HS-27A (cell line): ENCODE measurements at places on chromosomes 12 and 14.

DNA sequence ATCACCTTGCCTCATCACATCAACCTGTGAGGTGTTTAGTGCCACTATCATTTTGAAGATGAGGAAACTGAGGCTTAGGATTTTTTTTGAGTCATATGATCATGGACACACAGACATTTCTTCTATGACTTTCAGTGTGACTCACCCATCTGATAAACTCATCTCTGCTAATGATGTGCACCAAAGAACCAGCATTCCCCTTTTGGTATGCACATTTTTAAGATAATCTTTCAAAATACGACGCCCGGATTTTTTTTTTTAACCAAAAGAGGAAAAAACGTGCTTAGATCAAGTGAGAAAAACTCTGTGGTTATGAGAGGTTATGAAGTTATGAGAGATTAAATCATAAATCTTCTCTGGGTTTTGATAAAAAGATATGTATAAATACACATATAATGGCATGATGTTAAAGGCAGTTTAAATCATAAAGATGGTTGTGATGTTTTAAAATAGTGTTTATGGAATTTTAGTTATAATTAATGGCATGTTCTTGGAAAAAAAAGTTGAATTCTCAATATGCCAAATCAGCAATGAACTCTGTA is 948.1 kb downstream of the TMTC2 start:
- no peak for DNase-seq

DNA sequence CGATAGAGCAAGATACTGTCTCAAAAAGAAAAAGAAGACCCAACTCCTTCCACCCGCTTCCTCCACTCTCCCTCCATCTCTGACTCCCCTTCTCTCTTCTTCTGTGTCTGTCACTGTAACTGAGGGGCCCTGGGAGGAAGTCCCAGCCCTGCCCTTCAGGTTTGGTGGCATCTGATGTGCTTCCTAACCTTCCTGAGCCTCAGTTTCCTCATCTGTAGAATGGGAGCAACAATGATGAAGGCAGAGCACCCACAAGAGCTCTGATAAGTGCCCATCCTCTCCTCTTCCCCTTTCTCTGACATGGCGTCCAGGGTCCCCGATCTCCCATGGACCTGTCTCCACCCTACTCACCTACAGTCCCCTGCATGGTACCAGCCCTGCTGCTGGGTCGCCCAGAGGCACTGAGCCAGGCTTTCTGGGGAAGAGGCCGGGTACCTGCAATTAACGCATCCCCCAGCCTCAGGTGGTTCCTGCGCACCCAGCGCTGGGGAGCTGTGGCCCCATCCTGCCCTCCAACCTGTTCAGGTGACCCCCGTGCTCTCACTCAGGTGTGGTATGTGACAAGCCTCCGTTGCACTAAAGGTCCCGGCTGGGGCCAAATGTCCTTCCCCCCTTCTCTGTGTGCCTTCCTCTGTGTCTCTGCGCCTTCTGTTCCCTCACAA is 13.2 kb downstream of the FOXN4 start:
- DNase-seq: no peak

DNA sequence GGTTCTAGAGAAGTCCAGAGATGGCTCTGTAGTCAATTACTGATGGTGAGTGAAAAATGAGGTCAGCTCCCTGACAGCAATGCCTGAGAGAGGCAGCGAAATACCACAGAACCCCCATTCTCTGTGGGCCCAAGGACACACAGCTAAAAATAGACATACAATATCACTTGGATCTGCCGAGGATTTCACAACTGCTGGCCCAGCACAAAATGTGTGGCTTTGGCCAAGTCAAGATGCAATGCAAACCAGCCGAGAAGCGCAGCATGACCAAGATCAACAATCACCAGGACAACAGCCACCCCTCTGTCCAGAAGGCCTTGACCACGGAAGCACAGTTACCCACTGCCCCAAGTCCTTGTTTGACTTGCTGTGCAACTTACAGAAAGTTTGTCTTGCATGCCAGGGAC is 52.2 kb downstream of the CKAP4 start:
- no peak for DNase-seq

- no peak for DNase-seq
Observed at GRCh38 chr12:105641749-105642148, 311.3 kb downstream of the C12orf75 start.

DNA sequence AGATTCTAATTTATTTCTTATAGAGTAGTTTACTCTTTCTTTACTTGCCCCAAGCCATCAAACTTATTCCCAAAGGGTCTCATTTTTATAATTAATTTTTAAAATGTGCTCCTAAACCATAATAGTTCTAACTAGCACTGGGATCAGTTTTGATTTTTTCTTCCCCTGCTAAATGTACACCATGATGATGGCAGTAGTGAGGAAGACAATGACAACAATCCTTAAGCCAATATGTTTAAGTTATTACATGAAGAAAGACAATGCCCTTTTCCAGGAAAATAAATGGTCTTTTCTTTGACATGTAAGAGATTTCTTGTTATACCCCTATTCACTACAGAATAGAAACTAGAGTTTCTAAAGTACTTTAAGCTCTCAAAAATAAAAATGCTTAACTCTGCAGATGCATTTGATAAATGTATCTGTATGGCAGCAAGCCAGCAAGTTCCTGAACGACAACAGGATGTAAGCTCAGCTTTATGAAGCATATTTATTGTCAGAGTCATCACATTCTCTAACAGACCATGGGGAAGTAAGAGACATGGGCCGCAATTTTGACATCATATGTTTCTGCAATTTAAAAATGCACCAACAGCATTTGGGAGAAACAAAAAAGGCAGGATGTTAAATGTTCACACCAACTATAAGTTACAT is 36.0 kb upstream of the SNX6 start:
- peak; percentile 95 for DNase-seq

GRCh38 chr14:22039938-22040780 is 366.5 kb upstream of the OR4E1 start:
- no peak for DNase-seq

GRCh38 chr12:132300789-132301722 is 28.3 kb downstream of the GALNT9 start:
- DNase-seq: no peak

- no peak for DNase-seq
Observed at GRCh38 chr14:60722107-60722356, 2.1 kb downstream of the SIX4 start.

DNA sequence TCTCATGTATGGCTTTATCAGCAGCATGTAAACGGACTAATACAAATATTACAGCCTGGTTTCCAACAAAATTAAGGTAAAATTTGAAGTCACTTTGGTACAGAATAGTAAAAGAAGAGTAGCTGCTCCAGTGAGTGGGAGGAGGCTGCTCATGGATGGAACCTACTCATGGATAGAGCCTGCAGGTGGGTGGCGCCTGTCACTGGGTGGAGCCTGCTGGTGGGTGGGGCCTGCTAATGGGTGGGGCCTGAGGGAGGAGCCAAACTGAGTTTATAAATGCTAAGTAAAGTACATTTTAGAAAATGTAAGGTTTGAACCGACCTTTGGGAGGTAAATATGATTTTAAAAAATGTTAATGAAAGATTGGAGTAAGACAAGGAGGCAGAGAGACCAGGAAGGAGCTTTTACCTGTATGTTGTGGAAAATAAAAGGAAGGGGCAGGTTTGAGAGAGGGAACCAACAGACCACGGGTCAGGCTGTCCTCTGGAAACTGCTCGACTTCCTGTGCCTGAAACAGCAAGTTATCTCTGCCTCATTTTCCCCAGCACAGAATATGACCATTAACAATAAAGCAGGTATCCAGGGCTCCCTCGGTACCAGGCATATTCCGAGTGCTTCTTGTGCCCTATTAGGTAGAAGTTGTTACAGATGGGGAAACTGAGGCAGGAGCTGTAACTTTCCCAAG is 55.9 kb upstream of the SEL1L start:
- no peak for DNase-seq

DNA sequence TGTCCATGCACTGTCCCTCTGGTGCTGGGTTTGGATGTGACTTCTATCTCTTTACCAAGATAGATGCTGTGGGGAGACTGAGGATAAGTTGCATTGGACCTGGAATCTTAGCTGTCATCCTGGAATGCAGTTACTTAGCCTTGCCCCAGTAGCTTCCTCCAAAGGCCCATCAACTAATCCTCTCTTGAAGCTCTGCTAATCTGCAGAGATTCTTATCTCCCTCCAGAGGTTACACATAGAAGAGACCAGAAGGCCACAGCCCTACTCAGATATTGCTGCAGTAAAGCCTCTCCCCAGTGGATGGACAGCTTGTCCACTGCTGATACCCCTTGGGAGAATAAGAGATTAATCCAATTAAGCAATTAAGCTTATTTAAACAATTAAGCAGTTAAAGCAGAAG is 867.2 kb downstream of the BCL11B start:
- DNase-seq: no peak

- no peak for DNase-seq
Observed at GRCh38 chr12:9106610-9107541, 8.8 kb downstream of the A2M start.

GRCh38 chr12:53684654-53685220 is 8.9 kb upstream of the ATP5MC2 start:
- no peak for DNase-seq

DNA sequence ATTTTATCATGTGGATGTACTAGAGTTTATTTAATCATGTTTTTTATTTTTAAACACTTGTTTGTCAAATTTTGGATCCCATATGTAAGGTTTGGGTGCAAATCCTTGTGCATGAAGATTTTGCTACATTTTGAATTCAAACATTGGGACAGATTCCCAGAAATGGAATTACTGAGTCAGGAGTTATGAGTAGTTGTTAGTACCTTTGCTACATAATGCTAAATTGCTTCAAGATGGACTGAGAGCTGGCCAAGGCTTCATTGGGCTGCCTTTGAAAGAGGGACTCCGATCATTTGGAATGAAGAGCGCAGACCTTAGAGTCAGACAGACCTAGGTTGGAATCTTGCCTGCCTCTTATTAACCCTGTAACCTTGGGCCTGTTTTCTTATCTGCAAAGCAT is 154.9 kb upstream of the PWP1 start:
- no peak for DNase-seq

GRCh38 chr12:111435661-111436201 is 30.0 kb downstream of the SH2B3 start:
- DNase-seq: no peak

GRCh38 chr12:91732086-91732485 is 413.6 kb downstream of the BTG1 start:
- DNase-seq: no peak

DNA sequence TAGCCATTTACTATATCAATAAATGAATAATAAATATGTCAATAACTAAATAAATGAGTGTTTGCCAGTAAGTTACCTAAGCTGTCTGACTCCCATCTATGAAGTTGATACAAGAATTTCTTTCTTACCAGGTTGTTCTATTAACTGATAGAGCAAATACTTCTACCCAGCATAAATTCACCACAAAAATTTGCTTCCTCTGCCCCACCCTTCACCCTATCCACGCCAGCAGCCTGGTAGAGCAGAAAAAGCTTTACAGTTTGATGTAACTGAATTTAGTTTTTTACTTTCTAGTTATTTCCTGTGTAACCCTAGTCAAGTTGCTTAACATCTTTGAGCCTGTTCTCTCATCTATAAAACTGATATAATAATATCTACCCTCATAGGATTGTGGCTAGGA is 94.9 kb upstream of the SLC16A7 start:
- no peak for DNase-seq

GRCh38 chr12:40146800-40147797 is 41.2 kb upstream of the SLC2A13 start:
- no peak for DNase-seq

DNA sequence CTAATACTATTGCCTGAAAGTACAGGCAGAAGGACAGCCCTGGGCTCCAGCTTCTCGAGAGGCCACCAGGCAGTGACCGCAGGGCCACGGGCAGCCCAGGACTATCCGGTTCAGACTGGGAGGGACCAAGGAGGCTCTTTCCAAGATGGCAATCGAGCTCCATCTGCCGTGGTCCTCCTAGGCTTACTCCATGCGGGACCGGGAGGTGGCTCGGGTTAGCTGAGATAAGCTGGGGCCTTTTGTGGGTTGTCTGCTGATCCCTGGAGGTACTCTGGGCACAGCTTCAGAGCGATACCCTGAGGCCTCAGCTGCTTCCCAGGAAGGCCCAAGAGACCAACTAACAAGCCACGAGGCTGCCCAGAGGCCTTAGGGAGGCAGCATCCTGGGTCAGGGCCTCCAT is 33.1 kb downstream of the SNRNP35 start:
- DNase-seq: no peak
